AG04449 (cell line): ENCODE measurements at places on chromosomes 6 and 20.

- no peak for DNase-seq
These were observed 224.5 kb upstream of the AGPAT4 start for GRCh38 chr6:161498359-161498758.

DNA sequence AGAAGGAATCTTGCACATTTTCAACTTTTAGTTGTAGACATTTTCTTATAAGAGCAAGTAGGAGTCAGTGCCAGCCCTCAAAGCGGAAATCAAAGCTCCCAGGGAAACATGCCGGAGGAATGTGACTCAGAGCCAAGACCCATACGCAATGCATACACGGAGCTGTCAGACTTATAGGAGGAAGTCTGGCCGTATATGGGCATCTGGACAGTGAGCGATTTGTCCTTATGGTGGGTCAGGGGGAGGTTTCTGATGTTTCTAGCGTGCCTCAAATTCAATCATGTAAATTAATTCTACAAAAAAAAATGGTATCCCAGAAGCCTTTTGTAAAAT is 3.6 kb upstream of the CCN2 start:
- peak; percentile 99 for DNase-seq

DNA sequence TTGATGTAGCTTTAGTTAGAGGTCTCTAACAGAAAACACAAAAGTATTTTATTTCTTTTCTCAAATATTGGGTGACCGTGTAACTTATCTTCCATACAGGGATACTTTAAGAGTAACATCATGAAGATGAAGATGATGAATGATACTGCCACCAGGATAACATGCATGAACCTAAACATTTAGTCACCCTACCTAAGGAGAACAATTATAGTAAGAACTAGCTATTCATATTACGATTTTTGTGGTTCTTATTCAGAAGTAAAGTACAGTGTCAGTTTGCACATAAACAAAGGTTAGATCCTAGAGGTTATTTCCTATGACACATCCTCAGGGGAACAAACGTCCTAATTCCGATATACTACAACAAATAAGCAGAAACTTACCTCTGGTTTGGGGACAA is 21.0 kb downstream of the CLDN20 start:
- DNase-seq: no peak

DNA sequence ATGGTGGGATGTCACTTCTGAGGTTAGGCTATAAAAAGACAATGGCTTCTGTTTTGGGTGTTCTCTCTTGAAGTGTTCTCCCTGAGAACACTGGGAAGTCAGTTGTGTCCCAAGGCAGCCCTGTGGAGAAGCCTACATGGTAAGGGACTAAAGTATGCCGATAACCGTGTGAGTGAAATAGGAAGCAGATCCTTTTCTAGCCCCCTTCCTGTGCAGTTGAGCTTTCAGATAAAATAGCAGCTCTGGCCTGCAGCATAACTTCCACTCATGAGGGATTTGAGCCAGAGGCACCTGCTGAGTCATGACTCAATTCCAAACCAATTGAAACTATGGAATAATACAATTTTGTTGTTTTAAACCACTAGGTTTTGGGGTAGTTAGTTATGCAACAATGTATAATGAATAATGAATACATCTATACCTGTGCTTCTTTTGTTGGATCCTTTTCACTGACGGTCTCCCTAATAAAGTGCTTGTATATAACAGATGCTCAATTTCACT is 241.6 kb downstream of the TFAP2B start:
- DNase-seq: no peak

DNA sequence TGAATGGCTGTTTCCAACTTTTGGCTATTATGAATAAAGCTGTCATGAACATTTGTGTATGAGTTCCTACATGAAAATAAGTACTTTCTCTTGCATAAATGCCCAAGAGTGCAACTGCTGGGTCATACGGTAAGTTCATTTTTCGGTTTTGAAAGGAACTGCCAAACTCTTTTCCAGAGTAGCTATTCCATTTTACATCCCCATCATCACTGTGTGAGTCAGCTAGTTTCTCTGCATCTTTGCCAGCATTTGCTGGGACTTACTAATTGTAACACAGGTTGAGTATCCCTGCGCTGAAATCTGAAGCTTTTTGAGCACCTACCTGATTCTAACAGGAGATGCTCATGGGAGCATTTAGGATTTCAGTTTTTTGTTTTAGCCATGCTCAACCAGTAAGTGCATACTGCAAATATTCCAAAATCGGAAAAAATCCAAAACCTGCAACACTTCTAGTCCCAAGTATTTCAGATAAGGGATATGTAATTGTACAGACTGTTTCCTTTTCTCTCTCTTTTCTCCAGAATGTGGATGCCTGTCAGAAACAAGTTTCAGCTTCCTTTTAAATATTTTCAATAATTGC is 118.4 kb downstream of the DTNBP1 start:
- no peak for DNase-seq

- DNase-seq: no peak
These were observed 1.7 kb upstream of the SLC12A5 start for GRCh38 chr20:46027245-46027853.

DNA sequence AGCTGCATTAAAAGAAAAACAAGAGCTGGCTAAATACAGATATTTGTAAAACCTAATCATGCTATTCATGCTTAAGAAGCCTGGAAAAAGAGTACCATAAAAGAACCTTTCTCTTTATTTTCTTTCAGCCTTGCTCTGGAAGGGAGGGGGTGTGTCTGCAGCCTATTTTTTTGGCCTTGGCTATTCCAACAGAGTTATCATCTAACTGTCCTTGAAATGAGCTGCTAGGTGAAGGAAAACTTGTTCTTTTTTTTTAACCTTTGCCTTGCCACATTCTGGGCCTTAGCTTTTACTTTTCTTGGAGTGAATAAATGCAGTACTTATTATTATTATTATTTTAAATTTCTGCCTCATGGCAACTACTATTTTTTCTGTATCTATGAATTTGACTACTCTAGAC is 224.9 kb upstream of the SYNCRIP start:
- no peak for DNase-seq

DNA sequence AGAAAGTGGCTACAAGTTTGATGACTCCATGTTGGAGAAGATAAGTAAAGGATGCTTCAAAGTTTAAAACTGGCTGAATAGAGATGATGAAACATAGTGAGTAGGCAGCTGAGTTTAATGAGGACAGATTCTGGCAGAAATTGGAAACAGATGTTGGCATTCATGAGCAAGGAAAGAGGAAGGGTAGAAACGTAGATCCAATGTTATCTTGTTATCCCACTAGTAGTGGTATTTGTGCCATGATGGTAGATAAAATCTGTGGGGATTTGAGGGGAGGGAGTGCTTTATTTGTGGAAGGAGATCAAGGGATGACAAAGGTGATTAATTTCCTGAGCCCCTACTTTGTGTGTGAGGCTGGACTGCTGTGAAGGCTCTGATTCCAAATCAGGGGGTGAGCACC is 69.5 kb downstream of the MRAP2 start:
- peak; percentile 21 for DNase-seq

- no peak for DNase-seq
These were observed 336 bp upstream of the LY6G5C start for GRCh38 chr6:31681135-31681671.

GRCh38 chr6:167576828-167577503 is 249.7 kb upstream of the AFDN start:
- no peak for DNase-seq

DNA sequence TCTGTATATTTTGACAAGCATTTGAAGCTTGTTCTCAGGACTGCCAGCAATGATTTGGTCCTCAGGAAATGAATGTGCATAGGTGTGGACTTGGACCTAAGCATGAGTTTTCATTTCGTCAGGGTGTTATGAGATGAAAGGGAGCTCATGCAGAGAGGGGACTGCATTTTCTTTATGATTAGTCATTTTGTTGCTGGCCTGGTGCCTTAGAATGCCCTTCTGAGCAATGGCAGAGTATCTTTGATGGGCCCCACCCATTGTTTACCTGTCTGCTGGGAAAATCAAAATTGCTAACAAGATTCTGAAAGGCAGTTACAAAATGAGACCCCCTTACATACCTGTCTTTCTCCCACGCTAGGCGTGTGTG is 51.5 kb upstream of the MTHFD1L start:
- no peak for DNase-seq

GRCh38 chr6:121205569-121205968 is 128.7 kb downstream of the TBC1D32 start:
- no peak for DNase-seq

- no peak for DNase-seq
These were observed 90.9 kb downstream of the DTD1 start for GRCh38 chr20:18678549-18679419.

- DNase-seq: no peak
These were observed 467.3 kb downstream of the ADGRB3 start for GRCh38 chr6:69102416-69102815.

DNA sequence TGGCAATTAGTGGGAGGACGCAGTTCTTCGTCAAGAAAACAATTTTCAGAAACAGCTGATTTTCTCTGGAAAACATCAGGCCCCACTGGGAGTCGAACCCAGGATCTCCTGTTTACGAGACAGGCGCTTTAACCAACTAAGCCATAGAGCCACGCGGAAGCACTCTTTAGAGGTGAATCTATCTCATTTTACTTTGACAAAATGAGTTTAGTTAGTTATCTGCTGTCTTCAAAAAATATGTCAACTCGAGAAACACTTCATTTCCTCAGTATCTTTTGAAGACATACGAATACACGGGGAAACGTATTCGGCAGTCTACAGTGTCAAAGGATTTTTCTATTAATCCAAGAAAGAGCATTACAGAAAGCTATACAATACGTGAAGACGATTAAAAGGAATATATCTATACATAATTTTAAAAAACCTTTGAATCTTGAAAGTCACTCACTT is 26.7 kb downstream of the GPX6 start:
- peak; percentile 40 for DNase-seq

DNA sequence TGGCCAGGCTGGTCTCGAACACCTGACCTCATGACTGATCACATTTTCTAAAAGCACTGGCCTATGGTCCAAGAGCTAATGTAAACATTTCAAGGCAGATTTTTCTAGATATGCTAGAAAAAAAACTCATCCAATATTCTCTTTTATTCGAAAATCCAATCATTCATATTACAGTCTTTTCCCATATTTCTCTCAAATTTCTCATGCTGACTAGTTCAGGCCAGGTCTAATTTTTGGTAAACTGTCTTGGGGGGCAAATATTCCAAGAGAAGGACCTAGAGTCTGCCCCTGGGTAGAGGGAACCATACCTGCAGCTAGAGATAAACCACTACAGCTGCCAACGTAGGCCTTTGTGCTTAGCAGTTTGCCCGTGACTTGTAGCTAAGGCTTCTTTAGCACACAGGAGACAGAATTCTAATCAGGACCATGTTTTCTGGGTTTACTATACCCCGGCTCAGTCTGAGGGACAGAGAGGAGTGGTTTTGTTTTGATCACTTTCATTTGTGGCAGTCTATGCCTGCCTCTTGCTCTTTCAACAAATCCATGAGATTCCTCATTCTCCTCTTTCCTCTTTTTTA is 71.8 kb upstream of the CITED2 start:
- DNase-seq: no peak

- DNase-seq: no peak
These were observed 622.3 kb upstream of the ADGRB3 start for GRCh38 chr6:68012822-68013221.

DNA sequence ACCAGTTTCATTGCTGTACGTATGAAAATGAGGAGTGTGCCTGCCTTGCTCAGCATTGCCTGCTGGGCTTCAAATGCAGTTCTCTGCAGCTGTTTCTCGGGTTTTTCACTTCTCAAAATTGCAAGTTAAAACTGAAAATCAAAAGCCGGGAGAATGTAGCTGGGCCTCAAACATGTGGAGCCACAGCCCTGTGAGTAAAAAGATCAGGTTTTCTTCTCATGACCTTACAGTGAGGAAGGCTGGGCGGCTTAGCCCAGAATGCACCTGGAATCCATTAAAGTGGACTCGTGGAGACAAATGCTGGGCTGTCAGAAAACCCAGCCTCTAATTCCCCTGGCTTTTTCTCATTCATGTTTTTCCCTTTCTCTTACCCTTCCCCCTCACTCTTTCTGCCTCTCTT is 34.4 kb downstream of the DSE start:
- no peak for DNase-seq
